ENCODE measurements at places on chromosomes 16 and 17.
A peak's percentile ranks its signal among the peaks of the same experiment; 100 is the strongest.

- no peak for DNase-seq
These were observed at the start of gene NT5C3B for GRCh38 chr17:41835800-41836549. Gene NT5C3B, minus strand, starts transcription at chr17:41836232. Its CDS starts 39 bp downstream, at chr17:41836193.

DNA sequence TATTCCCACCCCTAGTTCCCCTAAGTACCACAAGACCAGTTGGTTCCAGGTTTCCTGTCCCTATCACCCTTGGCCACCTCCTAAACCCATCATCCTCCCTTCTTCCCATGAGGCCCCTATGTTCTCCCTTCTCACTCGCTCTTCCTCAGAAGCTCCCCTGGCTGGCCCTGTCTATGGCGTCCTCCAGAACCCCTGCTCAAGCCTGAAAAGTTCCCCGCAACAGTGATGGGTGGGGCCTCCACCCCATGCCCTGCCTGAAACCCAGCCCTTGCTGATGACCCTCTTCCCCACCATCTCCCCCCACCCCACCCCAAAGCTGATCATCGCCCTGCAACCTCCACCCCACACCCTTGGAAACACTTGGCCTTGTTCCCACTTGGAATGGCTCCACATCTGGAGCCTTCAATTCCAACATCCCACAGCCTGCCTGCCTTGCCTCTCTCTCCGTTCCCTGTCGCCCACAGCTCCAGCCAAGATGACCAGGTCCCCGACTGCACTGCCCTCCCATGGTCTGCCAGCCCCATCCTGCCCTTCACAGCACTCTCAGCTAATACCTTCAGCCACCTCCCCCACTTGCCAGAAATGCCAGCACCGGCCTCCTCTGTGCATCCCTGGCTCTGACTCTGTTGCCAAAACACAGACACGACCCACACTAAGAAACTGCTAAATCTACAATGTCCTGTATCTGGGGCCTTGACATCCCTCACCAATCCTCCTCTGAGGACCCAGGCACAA, 10.5 kb downstream of the OSBPL7 start:
- DNase-seq: no peak

DNA sequence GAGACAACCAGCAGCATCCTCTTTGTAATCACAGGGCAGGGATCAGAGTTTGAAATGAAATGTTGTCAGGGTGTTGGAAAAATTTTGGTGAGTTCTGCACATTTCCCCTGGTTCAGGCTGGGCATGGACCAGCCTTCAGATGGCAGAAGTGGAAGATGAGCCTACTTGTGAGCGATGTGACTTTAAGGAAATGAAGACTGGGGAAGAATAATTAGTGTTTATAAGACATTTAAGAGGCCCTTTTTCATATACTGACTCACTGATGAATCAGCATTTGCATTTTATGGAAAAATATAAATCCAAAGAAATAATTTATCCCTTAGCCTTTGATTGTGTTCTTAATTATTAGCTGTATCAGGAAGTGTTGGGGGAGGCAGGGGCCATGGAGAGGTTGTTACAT, 20.9 kb downstream of the GPR179 start:
- no peak for DNase-seq

- no peak for DNase-seq
These were observed 37.2 kb downstream of the LYRM1 start for GRCh38 chr16:20937736-20938135.

DNA sequence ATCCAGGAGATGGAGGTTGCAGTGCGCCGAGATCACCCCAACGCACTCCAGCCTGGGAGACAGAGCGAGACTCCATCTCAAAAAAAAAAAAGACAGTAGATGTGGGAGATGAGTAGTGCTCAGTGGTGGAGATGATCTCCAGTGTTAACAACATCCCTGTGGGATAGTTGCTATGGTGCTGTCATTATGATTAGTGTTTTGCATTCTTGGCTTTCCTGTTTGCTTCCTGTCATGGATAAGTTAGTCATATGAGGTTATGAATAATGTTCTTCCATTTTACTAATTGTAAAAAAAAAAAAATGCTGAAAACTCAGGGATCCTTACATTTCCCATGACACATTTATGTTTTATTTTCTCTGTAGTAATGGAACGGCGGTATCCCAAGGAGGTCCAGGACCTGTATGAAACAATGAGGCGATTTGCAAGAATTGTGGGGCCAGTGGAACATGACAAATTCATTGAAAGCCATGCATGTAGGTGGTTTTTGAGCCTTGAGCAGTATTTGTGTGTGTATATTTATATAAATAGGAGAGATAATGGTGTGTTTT, 24.5 kb upstream of the DUSP14 start:
- peak; percentile 73 for DNase-seq

- peak; percentile 27 for DNase-seq
These were observed at the start of gene PPM1E for GRCh38 chr17:58755577-58756245. Gene PPM1E, plus strand, starts transcription at chr17:58755854.

DNA sequence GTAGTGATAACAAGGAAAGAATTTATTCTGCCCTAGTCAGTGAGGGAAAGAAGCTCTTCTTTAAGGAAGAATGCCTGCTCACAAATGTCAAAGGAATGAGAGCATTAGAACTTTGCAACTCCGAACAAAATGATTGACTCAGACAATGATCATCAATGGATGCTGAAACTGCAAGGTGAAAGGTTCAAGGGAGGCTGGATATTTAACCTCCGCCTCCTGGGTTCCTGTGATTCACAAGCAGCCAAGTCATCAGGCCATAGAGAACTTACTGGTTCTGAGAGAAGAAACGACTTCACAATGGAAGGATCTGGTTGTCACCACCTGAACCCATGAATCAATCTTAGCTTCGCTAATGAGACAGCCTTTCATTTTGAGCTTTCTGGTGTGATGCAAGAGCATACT, 16.0 kb upstream of the SCNN1B start:
- DNase-seq: no peak

GRCh38 chr17:63631626-63632025, 9.4 kb downstream of the MAP3K3 start:
- DNase-seq: no peak

DNA sequence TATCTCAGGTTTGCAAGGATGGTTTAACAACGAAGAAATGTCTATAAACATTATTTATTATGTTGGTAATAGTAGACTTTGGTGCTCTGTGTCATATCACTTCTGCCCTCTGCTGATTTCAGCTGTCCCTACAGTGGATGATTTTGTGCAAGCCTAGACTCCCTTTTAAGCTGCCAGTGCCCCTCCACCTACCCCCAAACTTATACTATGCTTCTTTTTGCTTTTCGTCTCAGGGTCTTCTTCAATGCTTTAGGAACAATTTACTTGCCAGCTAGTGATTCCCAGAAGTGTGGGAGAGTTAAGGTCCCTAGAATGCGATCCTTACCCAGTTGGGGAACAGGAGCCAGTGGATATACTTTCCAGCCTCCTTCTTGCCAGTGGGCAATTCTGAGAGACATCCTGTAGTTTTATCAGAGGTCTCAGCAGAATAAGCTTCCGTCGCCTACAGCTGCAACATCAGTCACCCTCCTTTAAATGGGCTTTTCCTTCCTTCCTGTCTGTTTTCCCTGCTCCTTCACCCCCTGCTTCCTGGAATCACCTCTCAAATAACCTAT, 4.1 kb downstream of the ICAM2 start:
- no peak for DNase-seq

DNA sequence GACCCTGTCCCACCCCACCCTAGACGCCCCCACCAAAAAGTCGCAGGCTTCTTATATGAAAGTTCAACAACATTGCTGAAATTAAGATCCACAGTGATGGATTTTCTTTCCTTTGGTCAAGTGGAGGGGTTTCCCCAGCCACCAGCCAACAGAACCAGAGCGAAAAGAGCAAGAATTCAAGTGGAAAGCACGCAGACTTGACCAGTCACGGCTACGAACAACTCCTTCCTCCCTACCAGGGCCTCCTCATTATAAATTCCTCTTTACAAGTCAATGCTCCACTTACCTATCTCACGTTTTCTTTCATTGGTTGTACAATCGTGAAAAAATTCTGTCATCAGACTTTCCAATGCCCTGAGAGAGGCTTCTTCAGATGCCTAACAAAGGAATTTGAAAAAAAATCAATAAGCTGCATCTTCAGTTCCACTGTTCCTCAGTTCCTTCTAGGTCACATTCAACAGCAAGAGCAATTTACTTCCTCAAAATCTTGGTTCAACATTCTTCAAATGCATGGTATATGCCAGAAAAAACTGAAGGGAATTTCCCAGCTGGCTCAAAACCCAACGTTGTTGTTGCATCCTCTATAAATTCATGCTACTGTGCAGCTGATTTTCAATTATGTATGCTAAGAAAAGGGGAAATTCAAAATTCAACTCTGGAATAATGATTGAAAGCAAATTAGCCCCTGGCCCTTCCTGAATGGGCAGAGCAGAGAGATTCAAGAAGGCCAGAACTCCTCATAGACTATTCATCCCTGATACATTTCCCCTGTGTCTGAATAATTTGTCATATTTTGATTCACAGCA, 30.9 kb downstream of the XPO6 start:
- DNase-seq: peak; percentile 62

Data from A172 (cell line).